ENCODE measurements at places on chromosomes 3 and 15.

GRCh38 chr3:192063570-192063969, 602.6 kb downstream of the PYDC2 start:
- DNase-seq, result no peak

GRCh38 chr3:49636883-49637609, 37.1 kb upstream of the APEH start:
- DNase-seq, result no peak

GRCh38 chr3:88141458-88142083, 8.2 kb upstream of the C3orf38 start:
- no peak for DNase-seq

GRCh38 chr15:98903377-98904018, 104.1 kb downstream of the PGPEP1L start:
- no peak for DNase-seq

DNA sequence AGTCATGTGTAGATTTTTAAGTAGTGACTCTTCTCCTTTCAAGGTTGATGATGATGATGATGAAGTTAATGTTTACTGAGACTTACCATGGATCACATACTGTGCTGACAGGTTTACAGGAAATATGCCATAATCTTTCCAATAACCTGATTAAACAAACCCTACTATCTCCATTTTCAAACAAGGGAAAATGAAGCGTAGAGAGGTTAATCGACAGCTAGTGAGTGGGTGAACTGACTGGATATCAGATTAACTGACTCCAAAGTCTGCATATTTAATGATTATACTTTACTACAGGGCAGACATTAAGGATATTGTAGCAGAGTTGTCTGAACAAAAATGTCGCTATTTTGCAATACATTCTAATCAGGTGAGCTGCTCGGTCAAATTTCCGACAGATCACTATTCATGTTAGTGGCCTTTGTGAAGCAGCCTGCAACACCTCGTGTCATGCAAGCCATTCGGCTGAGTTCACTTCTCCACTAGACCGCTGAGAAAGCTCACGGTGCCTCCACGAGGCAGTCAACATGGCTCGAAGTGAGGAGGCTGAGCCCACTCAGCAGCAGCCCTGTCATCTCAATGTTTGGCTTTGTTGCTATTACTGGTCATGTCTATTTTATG, 264.2 kb downstream of the NFKBIZ start:
- no peak for DNase-seq

DNA sequence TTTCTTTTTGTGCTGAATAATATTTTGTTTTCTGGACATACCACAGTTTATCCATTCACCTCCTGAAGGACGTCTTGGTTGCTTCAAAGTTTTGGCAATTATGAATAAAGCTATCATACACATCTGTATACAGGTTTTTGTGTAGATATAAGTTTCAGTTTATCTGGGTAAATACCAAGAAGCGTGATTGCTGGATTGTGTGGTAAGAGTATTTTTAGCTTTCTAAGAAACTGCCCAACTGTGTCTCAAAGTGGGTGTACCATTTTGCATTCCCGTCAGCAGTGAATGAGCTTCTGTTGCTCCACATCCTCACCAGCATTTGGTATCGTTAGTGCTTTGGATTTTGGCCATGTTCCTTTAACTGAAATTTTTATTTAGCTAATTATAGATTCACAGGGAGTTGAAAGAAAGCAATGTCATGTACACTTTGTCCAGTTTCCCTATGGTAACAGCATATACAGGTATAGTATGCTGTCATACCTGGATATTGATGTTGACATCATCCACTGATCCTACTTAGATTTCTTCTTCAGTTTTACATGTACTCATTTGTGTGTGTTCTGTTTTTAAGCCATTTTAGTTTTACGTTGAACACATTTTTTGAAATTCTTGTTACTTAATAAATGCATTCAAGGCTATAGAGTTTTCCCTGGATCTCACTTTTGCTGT, 11.9 kb downstream of the ARID3B start:
- DNase-seq, result no peak

DNA sequence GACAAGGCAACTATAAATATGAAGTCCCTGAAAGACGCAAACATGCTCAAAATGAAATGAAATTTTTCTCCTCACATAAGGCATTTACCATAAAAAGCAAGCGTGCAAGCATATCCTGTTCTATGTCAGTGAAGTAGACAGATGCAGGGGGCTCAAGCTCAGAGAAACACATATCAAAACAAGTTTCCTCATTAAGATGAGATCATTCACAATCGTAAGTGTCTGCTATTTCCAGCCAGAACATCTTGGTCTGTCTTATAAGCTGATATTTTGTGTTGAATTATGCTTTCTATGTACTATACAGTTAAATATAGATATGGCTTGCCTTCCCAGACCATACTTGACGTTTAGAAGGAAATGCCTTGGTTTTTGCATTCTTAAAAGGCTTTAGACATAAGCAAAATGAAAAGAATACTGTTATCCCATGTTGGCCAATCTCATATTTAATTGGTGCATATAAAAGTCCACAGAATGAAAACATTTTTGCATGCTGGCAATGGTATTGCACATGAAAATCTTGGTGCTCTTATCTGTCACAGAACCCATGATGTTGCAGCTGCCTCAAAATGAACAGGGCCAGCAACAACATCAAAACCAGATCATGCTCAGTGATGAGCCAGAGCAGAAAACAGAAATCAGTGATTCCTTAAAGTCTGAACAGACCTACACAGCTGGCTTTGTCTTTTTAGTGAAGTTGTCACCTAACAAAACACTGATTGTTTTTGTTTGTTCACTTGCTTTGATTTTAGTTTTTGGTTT, 65.4 kb downstream of the SIDT1 start:
- DNase-seq, result no peak

GRCh38 chr3:44042772-44043171, 198.9 kb upstream of the TOPAZ1 start:
- DNase-seq, result no peak

- peak; percentile 53 for DNase-seq
Observed at GRCh38 chr15:78415284-78415683, 22.7 kb upstream of the IREB2 start.

DNA sequence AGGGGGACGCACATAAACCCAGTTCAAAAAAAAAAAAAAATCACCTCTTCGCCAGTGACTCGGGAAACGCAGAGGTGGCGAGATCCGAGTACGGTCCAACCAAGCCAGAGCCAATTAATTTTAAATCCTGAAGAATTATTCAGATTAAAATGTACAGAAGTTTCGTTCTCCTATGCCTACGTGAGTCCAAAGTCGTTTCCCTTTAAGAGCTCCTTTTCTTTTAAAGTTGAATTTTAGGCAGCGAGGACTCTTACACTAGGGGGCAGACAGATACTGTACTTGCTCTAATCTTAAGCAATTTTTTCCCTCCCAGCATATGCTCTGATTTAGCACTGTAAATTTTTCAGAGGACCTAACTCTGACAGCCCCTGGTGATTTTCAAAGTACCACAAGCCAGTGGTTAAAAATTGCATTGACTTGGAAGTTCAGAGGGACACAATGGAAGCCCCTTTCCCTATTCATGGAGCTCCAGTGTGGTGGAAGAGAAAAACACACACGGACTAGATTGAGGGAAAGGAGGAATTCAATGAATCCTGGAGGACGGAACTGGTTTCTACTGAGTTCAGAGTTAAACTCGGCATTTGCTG, 3.3 kb upstream of the NR2F2 start:
- DNase-seq, result no peak

DNA sequence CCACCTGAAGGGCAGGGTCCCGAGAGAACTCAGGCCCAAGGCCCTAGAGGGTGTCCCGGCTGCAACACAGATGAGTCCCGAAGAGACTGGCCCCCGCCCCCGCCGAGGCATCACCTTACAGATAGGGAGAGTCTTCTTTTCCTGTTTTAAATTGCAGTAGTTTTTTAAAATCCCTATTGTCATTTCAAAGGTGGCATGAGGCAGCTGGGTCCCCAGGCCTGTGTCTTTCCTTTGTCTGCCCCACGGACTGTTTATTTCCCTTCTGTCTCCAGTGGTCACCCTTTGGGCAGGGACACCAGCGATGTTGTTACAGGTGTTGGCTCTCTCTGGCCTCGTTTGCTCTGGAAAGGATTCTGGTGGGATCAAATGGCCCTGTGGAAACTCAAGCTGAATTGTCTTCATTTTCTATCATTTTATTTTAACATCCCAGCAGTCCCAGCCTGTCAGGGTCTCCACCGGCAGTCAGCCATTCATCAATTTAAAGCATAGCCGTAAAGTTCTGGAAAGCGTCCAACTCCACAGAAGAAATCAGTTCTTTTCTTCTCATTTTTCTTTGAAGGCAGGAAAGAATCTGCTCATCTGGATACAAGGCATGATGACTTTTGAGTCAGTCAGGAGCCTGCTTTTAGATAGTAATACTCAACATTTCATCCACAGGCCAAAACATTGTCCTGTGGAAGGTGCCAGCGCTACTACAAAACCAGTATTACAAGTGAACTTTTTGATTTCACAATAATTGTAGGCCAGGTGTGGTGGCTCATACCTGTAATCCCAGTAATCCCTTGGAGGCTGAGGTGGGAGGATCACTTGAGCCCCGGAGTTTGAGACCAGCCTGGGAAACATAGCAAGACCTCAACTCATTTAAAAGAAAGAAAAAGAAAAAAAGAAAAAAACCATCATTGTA, 96.2 kb downstream of the HES1 start:
- DNase-seq, result no peak

- DNase-seq, result no peak
Observed at GRCh38 chr15:99121207-99121606, 16.3 kb downstream of the SYNM start.

GRCh38 chr3:196640297-196641018, 964 bp downstream of the NRROS start:
- DNase-seq, result no peak
